ENCODE measurements at places on chromosomes 6 and 20. TPM values are rescaled to one million over a fixed set of nuclear protein-coding genes. Genes with fewer than 3 reads are reported as not detected.
A peak's percentile ranks its signal among the peaks of the same experiment; 100 is the strongest.

- no peak for DNase-seq
These were observed 176.8 kb downstream of the VEGFA start for GRCh38 chr6:43946641-43947363.

The PTPN1 gene
- 74.3 TPM for total RNA-seq

The VSTM2L gene
- 0.14 TPM for total RNA-seq

DNA sequence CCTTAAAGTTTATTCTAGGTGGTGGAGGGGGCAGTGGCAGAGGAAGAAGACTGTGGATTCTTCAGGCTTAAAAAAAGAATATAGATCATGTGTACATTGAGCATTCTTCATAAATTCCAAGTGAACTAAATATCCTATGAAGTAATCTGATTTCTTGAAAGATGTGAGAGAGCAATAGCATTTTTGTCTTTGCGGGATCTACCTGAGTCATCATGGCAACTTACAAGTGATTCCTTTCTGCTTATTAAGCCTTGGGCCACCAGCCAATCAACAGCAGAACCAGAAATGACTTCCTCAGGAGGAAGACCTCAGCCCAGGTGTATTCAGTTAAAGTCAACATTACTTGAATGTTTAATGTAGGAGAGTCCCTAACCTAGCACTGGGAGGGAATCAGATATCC is 756.9 kb downstream of the TFAP2A start:
- no peak for DNase-seq

GRCh38 chr6:25196464-25196863 is 82.7 kb upstream of the CARMIL1 start:
- no peak for DNase-seq

- DNase-seq = no peak
These were observed 524.3 kb downstream of the EYS start for GRCh38 chr6:65182681-65183080.

DNA sequence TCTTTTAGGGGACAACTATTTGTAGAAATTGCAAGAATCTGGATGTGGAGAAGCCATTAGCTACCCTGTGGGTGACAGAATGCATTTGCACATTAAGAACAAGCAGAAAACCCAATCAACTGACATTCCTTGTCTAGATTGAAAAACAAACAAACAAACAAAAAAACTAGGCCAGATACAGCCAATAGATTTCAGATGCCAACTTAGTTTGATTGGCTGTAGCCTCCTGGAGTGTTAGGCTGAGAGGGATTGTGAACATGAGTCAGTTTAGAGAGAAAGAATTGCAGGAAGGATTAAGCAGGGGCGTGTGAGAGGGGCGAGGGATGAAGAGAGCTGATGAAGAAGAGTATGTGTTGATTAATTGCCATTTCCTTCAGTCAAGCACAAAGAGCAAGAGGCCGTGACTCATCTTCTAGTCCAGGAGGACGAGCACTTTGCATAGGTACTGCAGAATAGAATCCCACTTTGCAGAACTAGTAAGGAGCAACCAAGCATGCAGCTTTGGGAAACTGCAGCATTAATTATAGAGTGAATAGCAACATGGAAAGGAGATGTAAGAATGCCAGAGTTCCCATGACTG is 188.0 kb upstream of the RAB32 start:
- no peak for DNase-seq

GRCh38 chr20:7770046-7770445 is 170.2 kb downstream of the HAO1 start:
- no peak for DNase-seq

The TSBP1 gene
- not detected for total RNA-seq

- no peak for DNase-seq
These were observed 113.5 kb upstream of the SLC24A3 start for GRCh38 chr20:19098806-19099578.

GRCh38 chr20:7359739-7360138 is 580.5 kb downstream of the HAO1 start:
- no peak for DNase-seq

DNA sequence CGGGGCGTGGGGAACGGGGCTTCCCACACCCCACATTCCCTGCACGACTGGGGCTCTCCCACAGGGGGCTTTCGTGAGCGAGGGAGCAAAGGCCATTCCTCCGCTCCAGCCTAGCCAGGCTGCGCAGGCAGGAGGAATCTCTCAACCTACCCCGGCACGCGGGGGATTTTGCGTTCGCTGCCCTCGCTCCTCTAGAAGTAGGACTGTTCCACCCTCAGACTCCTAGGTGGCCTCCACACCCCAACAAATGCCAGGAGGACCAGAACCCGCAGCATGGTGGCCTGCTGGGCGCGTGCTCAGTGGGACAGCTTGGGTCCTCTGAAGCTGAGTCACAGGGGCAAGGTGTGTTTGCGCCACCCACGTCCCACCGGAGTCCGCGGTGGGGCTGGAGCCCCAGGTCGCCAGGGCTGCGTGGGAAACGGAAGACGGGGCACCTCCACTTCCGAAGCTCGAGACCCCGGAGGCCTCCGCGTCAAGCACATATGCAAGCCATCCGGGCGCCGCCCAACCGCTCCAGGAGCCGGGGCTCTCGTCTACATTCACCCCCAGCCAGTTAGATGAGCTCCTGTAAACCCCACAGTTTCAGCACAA is 1938.5 kb upstream of the DEFB115 start:
- no peak for DNase-seq

DNA sequence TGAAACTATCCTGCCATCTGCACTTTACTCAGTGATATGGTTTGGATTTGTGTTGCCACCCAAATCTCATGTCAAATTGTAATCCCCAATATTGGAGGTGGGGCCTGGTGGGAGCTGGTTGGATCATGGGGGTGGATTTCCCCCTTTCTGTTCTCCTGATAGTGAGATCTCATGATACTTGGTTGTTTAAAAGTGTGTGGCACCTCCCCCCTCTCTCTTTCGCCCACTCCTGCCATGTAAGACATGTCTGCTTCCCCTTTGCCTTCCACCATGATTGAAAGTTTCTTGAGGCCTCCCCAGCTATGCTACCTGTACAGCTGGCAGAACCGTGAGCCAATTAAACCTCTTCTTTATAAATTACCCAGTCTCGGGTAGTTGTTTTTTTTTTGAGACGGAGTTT is 18.0 kb downstream of the PIGT start:
- DNase-seq = no peak

- no peak for DNase-seq
These were observed 96.3 kb downstream of the TRERF1 start for GRCh38 chr6:42355416-42355815.

DNA sequence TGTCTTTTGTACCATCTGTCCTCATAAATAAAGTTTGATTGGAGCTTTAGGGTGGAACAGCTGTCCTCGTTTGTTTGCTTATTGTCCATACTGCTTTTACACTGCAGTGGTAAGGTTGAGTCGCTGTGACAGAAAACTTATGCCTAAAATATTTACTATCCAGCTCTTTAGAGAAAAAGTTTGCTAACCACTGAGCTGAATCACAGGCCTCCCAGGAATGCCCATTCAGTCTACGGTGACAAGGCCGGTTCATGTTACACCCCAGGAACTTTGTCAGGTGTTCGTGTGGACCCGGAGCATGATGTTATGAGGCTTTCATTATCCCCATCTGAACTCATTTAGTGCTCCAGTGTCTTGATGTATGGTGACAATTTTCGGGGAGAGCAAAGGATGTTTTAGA is 401.1 kb downstream of the SAMD5 start:
- DNase-seq = no peak

GRCh38 chr6:8025191-8025590 is 39.0 kb downstream of the BLOC1S5 start:
- DNase-seq = no peak

DNA sequence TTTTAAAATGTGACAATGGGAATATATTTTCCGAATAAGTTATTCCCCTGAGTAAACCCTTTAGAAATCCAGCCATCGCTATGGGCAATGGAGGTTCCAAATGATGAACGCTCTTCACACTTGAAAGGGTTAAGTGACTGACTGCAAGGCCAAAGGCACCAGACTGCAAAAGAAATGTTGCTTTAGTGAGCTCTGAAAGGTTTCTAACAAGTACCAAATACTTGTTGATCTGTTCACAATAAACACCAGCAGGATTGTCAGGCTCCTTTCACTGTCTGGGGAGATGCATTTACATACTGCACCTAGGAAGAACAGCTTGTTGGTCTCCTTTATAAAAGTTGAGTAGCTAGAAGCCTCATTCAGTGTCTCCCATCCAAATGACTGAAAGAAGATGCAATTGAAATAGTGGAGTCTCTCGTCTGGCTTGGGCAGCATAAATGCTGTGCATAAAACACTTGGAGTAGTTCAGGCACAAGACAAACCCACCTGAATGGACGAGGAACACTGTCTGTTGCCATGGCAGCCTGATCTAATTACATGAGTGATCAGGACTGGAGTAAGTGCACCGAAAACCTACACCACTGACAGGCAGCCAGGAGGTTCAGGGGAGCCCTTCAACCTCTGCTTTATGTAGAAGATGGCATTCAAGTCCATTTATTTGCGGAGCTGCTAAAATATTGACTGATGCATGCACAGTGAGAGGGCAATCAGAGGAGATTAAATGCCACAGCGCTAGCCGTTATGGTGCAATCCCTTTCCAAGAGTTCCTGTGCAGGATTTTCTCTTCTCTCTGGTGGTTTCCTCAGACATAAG is 2.9 kb downstream of the ATXN1 start:
- DNase-seq = no peak

GRCh38 chr6:170376386-170377043 is 70.0 kb downstream of the FAM120B start:
- no peak for DNase-seq

DNA sequence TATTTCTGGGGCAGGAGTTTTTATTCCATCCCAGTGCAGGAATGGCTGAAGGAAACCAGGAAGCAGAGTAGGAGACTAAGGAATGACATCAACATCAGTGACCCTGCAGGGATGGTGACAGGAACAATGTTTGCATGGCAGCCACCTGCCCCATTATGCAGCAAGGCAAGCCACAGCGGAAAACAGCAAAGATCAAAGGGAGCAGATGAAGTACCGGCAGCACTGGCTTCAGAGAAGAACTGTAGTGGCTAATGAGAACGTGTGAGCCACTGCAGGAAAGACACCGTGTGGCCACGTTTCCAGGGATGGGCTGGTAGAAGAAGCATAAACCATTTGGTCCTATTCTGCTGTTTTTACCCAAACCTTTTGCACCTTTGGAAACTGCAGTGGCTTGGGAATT is 52.9 kb upstream of the TAB2 start:
- DNase-seq = no peak

GRCh38 chr6:81138236-81138635 is 614.2 kb downstream of the TENT5A start:
- DNase-seq = no peak

DNA sequence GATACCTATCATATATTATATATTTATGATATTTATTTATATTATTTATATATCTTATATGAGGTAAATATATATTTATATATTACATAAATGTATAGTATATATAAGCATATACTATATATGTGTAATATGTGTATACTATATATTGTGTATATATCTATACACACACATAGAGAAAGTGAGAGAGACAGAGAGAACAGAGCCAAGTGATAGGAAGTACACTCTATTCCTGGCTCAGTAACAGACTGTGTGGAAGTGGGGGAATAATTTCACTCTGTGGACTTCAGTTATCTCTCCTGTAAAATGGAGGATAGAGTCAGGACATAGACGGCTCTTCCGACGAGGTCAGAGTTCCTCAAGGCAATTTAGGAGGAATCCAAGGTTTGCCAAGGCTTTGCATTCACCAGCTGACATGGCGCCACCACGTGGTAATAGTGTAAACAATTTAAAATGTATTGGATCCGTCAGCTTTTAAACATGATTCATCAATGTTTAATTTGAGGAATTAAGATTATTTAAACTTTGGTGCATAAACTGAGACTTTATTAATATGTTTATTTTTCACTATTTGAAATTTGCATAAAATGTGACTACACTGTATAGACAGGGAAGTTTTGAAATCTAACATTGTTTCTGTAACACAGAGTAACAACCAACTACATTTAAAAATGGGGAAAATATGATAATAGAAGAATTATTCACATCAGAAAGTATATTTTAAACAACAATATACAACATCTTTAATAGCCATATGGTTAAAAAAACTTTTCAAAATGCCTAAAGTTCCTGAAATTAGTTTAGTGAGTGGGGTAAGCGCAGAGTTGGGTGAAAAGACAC is 75.4 kb upstream of the TMEM244 start:
- no peak for DNase-seq

The FGD2 gene
- 9.3 TPM for total RNA-seq

GRCh38 chr20:58586565-58587093 is 64.5 kb upstream of the STX16 start:
- DNase-seq = no peak

The CD109 gene
- 0.43 TPM for total RNA-seq

DNA sequence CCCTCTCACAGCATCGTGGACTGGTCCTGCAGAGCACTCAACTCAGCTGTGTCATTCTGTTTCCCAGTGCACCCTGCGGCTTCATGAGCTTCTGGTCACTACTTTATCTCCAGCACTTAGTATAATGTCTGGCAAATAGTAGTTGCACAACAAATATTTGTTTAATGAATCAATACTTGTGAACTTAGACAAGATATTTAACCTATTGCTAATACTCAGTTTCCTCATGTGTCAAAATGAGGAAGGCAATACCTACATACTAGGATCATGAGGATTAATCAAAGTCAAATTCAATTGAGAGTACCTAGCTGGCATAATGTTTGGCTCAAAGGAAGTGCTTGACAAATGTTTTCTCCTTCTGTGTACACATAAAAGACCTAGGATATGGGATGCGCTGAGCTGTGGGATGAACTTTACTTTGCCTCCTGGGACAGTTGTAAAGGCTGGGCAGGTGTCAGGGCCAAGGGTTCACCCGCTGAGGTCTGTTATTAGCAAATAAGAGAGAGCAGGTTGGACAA is 86.3 kb downstream of the FNDC1 start:
- DNase-seq = no peak

DNA sequence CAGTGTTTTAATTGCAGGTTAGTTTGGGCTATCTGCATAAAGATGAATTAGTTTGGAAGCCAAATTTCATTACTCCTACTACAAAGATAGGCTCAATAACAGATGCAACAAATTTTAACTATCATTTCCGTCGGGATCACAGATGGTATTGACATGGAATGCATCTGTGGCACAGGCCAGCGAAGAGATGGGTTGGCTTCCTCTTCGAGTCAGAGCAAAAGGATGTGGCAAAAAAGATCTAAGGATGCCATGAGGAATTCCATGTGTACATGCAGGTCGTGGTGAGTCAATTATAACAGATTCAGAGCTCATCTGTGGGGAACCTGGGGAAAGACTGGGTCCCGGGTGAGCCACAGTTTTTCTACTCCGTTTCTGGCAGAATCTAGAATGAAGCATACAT is 83.0 kb upstream of the CITED2 start:
- no peak for DNase-seq

The HEY2 gene
- 0.10 TPM for total RNA-seq

DNA sequence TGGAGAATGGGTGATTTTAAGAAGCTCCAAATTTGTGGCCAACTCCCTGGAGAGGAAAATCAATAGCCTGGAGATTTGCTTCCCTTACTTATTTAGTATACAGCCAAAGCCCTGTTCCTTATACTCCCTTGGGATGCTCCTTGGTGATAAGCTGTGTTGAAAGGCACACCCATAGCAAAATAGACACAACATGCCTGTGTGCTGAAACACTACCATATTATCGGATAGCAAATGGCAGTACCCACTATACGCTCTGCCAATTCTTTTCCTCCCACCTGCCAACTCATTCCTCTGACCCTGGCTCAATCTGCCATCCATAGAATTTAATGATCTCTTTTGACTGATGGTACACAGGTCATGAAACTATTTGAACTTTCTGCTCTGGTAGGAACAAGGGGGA is 98.2 kb downstream of the CLIC5 start:
- DNase-seq = no peak

The C20orf141 gene
- total RNA-seq = not detected

GRCh38 chr6:154169193-154169847 is 130.3 kb downstream of the OPRM1 start:
- peak; percentile 79 for DNase-seq

- no peak for DNase-seq
These were observed 14.2 kb downstream of the PXDC1 start for GRCh38 chr6:3737149-3737830.
